AG04450 (cell line): ENCODE measurements at places on chromosomes 16 and 17.
A peak's percentile ranks its signal among the peaks of the same experiment; 100 is the strongest.

- no peak for DNase-seq
Observed at GRCh38 chr16:66258916-66259845, 107.3 kb upstream of the CDH5 start.

DNA sequence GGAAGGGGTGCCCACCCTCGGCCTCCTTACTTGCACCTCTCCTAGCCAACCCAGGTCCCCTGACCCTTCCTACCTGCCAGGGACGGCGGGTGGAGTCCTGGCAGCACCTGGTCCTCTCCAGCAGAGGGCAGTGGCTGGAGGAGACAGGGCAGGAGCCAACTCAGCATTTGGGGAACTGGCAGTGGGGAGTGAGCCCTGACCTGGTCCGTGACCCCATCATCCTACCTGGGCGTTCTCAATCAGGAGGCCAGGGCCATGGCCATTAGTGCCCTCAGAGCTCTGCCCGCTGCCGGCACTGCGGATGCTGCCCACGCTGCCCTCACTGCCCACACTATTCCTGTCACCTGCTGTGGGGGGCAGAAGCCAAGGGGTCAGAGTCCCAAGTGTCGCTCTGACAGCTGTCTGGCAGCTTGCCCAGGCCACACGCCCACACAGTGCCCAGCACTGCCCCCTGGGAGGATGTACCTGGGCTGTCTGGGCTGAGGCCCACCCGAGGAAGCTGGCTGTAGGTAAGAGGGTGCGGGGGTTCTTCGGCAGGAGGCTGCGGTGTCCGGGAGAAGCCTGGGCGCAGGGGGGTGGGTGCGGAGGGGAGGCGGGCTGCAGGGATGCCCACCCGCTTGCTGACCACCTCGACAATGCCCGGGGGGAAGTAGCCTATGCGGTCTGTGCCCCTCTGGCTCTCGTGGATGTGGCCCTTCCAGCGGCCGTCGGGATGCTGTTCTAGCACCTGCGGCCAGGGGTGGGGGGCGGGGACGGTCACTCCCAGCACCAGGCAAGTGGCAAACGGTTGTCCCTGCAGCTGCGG, 10.8 kb downstream of the CASKIN2 start:
- DNase-seq: no peak

GRCh38 chr16:78490847-78491246, 391.4 kb downstream of the WWOX start:
- DNase-seq: no peak

GRCh38 chr16:47965439-47965838, 190.4 kb downstream of the ABCC12 start:
- DNase-seq: no peak

- DNase-seq: no peak
Observed at GRCh38 chr17:58530655-58531054, 16.2 kb upstream of the MTMR4 start.

DNA sequence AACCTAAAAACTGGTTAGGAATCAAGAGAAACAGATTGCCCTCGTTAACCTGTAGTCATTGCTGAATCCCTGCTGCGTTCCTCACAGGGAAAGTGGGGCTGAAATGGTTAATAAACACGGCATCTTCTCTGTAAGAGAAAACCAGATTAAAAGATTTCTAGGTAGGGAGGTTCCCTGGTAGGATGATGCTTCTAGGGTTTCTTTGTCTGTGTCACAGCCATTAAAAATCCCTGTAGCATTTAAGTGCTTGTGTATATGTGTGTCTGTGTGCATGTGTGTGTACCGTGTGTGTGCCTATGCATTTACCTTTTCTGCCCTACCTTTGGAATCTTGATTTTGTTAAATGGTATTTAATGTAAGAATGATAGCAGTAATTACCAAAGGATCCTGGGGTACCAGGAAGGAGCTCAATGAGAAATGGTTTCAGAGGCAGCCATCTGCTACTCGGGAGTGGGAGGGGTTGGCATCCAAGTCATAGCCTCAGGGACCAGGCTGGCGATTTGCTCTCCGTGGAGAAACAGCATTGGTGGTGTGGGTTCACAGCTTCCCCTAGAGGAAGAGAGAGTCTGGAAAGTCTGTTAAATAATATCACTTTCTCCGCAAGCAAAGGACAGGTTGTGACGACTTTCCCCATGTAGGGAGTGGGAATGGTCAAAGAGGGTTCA, 177.1 kb downstream of the HS3ST4 start:
- DNase-seq: no peak

- no peak for DNase-seq
Observed at GRCh38 chr16:20901436-20902112, 1.0 kb downstream of the LYRM1 start.

DNA sequence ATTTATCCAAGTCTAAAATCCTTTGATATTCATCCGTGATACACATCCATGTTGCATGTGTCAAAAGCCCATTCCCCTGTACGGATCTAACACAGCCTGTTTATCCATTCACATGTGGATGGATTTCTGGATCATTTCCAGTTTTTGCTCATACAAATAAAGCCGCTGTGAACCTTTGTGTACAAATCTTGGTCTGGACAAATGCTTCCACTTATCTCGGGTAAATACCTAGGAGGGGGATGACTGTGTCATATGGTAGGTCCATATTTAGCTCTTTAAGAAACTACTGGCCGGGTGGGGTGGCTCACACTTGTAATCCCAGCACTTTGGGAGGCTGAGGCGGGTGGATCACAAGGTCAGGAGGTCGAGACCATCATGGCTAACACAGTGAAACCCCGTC, 6.3 kb upstream of the TBCD start:
- DNase-seq: no peak

GRCh38 chr17:34081269-34081668, 173.8 kb upstream of the CCL2 start:
- no peak for DNase-seq

DNA sequence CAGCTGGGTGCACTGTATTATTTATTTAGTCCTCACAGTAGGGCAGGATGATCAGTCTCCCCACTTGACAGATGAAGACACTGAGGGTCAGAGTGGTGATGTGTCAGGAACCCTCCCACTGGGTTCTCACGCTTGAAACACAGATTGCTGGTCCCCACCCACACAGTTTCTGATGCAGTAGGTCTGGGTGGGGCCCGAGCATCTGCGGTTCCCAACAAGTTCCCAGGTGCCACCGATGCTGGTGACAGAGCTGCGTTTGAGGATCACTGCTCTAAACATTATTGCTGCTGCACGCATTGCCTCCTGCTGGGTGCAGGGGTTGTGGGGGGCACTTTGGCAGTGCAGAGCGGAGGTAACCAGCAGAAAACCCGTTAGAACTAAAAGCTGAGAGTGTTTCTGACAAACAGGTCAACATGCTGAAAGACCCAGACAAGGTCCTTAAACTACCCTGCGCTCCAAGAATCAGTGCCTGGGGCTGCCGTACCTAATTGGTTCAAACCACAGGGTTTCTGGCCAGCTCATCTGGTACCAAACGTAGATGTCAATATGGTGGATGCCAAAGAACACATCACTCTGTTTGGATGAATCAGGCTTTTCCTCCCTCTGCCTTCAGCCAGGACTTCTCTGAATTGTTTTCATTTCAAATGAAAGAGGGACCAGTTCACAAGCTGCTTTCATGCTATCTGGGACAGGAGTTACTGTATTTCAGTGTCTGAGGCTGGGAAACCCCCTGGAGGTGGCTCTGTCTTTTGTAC, 76.0 kb downstream of the ABCC1 start:
- DNase-seq: peak; percentile 79

DNA sequence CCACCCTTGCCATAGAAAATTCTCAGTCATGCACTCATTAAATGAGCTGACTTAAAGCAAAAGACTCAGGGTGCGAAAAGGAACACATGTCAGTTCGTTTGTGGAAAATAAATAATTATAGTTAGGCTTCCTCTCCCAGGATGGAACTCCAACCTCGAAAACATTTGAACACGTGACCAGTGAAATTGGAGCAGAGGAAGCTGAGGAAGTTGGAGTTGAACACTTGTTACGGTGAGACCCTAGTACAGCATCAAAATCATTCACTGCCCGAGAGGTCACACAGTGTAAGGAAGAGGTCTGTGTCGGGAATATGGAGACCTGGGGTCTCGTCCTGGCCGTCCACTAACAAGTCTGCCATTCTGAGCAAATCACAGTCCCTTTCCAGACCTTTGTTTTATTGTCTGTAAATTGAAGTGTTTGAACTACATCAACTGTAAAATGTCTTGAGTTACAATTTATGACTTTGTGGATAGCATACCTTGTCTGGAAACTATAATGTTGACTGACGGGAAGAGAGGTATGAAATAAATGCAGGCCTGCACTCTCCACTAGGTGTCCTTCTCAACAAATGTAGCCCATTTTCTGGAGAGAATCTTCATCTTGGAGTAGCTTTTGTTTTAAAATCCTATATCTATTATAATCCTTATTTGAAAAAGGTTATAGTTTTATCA, 7.7 kb downstream of the PSMD7 start:
- DNase-seq: no peak

GRCh38 chr17:66175892-66176291, 16.0 kb downstream of the CEP112 start:
- no peak for DNase-seq

- DNase-seq: no peak
Observed at GRCh38 chr16:83530293-83530692, 277.5 kb upstream of the HSBP1 start.

DNA sequence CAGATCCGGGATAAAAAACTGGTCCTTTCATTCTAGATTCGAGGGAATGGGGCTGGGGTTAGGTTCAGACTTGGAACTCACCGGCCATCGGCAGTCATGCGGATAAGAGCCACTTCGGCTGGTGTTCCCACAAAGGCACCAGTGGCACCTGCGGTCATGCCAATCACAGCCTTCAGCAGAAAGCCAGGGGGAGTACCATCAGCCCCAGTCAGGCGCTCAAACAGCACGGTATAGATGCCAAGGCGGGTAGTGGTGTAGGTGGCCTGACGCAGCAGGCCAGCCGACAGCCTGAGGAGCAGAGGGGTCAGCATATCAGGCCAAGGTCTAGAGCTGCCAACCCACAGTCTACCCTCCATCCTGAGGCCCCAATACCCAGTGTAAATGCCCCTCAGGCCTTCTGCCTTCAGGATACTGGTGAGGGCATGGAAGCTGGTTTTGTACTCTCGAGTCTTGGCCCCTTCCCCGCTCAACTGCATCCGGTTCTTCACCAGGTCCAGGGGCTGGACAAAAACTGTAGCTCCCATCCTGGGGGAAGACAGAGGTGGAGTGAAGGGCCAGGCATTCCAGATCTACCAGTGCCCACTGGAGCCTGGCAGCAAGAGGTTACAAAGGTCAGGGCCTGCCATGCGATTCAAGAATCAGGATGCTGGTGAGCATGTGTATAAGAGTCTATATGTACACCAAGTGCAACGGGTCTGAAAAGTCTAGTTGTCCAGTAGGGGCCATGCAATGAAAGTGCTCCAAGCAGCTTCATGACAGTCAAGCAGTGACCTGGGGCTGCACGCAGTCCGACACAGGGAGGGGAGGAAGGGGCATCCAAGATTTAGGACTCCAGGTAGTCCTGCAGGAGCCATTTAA, 929 bp downstream of the SLC25A11 start:
- no peak for DNase-seq

DNA sequence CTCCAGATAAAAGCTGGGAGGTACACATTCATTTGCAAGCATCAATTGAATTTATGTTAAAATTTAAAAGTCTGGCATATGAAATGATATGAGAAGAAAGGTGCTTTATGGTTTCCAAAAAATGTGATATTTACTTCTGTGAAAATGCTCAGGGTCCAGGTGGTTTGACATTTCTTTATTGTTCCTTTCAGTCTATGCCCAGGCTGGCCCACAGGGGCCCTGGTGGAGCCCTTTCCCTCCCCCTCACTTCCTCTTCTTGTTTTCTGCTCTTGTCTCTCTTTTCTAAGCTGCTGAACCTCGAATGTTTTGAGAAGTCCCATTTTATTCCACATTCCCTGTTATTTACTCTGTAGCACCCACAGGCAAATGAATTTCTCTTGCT, 127.8 kb downstream of the HS3ST3B1 start:
- DNase-seq: no peak

DNA sequence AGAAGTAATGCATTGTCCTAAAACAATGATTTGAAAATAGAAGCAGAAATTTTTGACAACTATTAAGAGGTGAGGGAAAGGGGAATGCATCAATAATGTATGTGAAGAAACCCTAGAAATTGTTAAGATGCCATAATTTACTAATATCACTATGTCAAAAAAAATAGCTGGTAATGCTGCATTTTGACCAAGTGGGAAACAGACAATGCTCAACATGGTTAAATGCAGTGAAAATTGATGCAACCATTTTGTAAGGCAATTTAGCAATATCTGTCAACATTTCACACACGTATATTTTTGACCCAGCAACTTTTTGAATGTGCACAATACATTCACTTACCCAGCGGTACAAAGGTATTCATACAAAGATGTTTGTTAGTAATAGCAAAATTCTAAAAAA, 381.6 kb downstream of the CDH11 start:
- DNase-seq: no peak

GRCh38 chr17:40314584-40314956, 5.6 kb downstream of the RARA start:
- peak; percentile 68 for DNase-seq

DNA sequence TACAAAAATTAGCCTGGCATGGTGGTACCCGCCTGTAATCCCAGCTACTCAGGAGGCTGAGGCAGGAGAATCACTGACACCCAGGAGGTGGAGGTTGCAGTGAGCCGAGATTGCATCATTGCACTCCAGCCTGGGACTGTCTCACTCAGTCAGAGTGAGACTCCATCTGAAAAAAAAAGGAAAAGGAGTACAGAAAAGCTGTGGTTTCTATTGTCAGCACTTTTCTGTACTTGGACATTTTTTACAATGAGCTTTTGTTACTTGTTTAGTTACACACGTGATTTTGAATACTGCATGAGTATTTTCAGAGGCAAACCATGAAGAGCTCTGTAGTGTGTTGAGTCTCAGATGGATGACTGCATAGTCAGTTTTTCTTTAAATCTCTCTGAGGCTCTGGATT, 26.3 kb downstream of the ZC3H18 start:
- DNase-seq: no peak

- no peak for DNase-seq
Observed at GRCh38 chr17:55961386-55961785, 191.9 kb upstream of the ANKFN1 start.

DNA sequence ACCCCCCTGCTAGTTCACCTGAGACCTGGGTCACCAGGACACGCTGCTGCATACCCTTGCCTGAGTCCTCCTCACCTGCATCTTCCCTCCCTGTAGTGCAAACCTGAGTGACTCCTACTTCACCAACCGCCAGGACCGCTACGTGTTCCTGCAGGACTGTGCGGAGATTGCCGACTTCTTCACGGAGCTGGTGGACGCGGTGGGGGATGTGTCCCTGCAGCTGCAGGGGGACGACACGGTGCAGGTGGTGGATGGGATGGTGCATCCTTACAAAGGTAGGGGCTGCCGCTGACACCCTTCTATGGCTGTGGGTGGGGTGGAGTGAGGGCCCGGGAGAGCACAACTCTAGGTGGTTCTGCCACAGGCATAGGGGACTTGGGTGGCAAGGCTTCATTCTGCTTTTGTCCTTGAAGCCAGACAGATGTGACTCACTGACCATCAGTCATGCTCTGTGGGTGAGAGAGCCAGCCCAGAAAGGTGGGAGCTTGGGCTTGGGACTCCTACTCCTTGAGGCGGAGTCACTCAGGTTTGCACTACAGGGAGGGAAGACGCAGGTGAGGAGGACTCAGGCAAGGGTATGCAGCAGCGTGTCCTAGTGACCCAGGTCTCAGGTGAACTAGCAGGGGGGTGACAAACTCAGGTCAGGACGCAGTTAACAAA, 22.3 kb downstream of the PGS1 start:
- DNase-seq: no peak
